ENCODE measurements at places on chromosomes 16 and 17. TPM values are rescaled to one million over a fixed set of nuclear protein-coding genes. Genes with fewer than 3 reads are reported as not detected.

- no peak for DNase-seq
These were observed 146.6 kb downstream of the USP22 start for GRCh38 chr17:20896153-20896649.

DNA sequence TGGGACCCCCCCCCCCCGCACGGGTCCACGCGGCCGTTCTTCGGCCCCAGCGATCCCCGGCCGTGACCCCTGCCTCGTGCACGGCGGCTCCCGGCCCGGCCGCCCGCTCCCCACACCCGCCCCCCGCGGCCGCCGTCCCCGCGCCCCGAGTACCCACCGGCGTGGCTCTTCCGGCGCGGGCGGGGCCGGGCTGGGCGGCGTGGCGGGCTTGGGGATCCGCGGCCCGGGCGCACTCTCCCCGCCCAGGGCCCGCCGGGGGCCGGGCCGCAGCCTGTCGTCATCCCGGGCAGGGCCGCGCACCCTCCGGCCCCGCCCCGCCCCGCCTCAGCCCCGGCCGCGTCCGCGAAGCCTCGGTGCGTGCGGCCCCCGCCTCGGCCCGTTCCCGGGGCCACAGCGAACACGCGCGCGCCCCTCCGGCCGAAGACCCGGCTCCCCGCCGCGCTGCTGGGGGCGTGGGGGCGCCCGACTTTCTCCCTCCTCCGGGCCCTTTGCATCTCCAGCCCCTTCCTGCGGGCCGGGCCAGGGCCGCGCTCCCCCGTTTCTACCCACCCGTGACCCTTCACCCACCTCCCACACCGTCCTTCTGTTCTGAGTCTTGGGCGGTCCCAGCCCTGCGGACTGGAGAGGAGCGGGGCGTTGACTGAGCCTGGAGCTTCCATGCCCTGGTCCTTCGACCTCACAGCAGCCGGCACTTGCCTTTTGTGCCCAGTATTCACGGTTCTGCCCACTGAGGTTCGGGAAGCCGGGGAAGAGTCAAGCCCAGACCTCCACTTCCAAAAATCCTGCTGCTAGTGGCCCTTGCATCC, 840 bp downstream of the MYO1C start:
- no peak for DNase-seq

GRCh38 chr16:686459-687260, 2.5 kb upstream of the JMJD8 start:
- no peak for DNase-seq

DNA sequence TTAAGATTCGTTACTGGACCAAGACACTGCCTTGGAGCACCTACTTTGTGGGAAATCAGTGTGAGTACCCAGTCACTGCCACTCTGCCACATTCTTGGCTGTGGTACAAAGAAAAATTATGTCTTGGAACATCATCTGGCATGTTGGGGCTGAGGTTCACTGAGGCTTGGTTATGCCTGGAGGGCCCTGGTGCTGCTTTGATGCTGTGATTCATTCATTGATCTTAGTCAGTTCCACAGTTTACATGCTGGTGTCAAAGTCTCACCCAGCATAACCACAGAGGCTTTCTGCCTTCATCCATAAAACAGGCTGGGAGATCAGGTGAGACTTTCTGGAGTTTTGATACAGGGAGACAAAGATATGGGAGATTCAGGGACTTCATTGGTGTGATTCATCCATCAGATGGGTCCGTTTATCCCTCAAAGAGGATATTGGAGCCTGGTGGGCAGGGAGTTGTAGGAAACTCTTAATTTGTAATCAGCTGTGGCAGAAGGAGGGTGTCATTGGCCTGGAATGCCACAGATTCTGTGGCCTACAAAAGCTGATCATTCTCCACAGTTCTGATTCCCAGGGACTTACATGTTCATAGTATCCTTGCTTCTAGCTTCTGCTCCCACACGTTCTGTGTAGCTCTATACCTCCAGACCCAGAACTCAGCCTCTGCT, 322.5 kb downstream of the PMP22 start:
- DNase-seq = no peak

GRCh38 chr16:5020551-5020950, 13.2 kb downstream of the NAGPA start:
- DNase-seq = no peak

Gene NPIPA8
- polyA plus RNA-seq = 47.1 TPM

Gene HAP1
- 1.1 TPM for polyA plus RNA-seq

Measured in right renal cortex interstitium (tissue), 3 donors.